ENCODE measurements at places on chromosomes 16 and 17. TPM values are rescaled to one million over a fixed set of nuclear protein-coding genes. Genes with fewer than 3 reads are reported as not detected.

DNA sequence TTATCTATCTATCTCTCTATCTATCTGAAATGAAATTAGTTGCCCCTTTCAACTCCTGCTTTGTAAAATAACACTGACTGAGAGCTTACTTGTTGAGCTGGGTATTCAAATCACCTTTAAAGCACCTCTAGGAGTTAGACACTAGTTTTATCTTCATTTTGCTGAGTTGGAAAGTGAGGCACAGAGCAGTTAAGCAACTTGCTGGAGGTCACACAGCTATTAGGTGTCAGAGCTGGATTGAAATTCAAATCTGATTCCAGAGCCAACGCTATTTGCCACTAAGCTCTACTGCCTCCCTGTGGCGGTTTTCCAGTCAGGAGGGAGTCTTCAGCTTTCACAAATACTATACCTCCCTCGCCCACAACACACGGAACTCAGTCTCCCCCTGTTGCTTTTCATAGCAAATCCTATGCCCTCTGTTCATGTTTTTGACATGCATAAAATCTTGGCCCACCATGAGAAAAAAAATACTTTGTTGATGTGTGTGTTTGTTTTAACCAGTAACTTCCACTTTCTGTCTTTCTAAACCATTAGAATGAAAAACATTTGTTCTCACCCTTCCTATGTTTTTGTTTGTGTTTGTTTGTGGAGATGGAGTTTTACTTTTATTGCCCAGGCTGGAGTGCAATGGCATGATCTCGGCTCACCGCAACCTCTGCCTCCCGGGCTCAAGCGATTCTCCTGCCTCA lies 74.8 kb upstream of the SMURF2 start:
- H3K27ac ChIP-seq = no peak overlapping the region
- no peaks in the 10 kb centered on the region for H3K27me3 ChIP-seq
- H3K36me3 ChIP-seq = no peaks in the 10 kb centered on the region
- no peak for DNase-seq
- H3K4me1 ChIP-seq = peaks cover 21% of the 10 kb centered on the region

GRCh38 chr16:88512728-88513696 lies 57.2 kb upstream of the ZC3H18 start:
- H3K4me1 ChIP-seq = no peaks in the 10 kb centered on the region
- no peaks in the 10 kb centered on the region for H3K36me3 ChIP-seq

DNA sequence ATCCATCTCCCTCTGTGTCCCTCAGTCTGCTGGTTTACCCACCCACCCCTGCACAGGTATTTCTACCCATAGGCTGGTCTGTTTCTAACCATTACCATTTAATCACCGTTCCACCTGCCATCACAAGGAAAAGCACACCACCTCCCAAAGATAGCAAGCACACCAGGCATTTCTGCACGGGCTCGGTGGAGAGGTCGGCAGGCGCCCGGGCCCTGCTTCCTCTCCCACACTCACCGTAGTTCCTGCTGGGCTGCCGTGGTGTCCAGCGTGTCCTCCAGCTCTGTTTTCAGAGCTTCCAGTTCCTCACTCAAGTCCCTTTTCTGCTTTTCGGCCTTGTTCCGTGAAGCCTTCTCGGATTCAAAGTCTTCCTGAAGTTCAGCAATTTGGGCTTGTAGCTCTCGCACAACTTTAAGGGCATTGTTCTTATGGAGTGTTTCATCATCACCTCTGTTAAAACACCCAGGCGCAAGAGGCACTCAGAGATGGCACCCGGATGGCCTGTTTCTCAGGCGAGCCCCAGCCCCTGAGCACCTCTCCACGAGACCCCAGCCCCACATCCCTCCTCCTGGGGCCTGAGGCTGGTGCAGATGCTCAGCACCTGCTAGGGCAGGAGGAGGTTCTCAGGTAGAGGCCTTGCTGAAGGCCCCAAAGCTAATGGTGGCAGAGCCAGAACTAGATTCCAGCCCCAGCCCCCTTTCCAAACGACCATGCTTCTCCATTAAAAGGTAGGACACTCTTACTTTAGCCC lies 69.0 kb downstream of the NDEL1 start:
- no peak for DNase-seq
- H3K36me3 ChIP-seq = peaks cover 85% of the 10 kb centered on the region
- H3K4me3 ChIP-seq = no peak overlapping the region
- no peaks in the 10 kb centered on the region for H3K27me3 ChIP-seq

GRCh38 chr16:81143921-81144471 lies 47.8 kb upstream of the GCSH start:
- H3K4me1 ChIP-seq = no peaks in the 10 kb centered on the region
- H3K27me3 ChIP-seq = no peaks in the 10 kb centered on the region
- no peaks in the 10 kb centered on the region for H3K36me3 ChIP-seq
- no peak for DNase-seq
- no peak overlapping the region for H3K27ac ChIP-seq

GRCh38 chr17:76013377-76013932 lies 12.8 kb downstream of the CDK3 start:
- H3K27ac ChIP-seq = no peak overlapping the region
- H3K36me3 ChIP-seq = no peaks in the 10 kb centered on the region
- no peaks in the 10 kb centered on the region for H3K4me1 ChIP-seq
- H3K27me3 ChIP-seq = no peaks in the 10 kb centered on the region

Gene ASPA
- total RNA-seq = 1.4 TPM

DNA sequence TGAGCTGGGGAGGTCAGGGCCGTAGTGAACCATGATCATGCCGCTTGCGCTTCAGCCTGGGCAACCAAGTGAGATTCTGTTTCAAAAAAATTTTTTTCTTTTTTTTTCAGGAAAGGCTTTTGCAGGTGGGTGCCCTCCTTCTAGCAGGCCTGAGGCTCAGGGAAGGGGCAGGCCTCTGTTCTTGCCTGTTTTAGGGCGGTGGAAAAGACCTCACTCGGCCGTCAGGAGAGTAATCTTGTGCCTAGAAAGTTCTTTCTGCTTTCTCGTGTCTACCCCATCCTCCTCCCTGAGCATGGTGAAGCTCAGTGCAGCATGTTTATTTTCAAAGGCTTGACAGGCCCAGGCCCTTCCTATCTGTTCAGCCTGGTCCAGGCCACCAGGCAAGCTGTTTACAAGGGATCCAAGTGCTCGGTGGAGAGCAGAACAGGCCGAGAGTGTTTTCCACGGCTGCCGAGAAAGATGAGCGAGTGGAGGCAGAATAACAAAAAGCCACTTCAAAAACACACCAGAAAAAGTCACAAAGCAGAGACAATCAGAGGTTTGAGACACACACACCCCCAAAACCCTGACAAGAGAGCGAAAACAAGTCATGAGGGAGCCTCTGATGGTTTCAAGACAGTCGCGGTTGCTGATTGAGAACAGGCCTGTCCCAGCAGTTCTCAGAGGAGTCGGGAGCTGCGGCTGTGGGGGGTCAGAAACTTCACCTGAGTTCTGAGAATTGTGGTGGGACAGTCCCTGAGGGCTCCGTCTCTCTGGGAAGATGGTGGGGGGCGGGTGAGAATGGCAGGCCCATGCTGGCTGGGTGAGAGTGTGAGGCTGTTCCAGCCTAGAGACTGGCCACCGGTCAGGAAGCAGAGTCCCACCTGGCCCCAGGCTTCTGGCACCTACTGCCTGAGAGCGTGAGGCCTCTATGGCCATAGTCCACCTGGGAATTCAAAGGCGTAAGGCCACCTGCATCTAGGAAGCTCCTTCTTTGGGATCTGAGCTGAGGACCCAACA lies 37.5 kb upstream of the CCR7 start:
- no peaks in the 10 kb centered on the region for H3K36me3 ChIP-seq
- DNase-seq = no peak
- H3K4me1 ChIP-seq = no peaks in the 10 kb centered on the region
- no peak overlapping the region for H3K27ac ChIP-seq
- H3K27me3 ChIP-seq = no peaks in the 10 kb centered on the region

Gene TPSD1
- total RNA-seq = not detected

GRCh38 chr17:82082456-82082855 lies 15.6 kb downstream of the FASN start:
- H3K36me3 ChIP-seq = peaks cover 69% of the 10 kb centered on the region
- no peaks in the 10 kb centered on the region for H3K4me1 ChIP-seq
- H3K27ac ChIP-seq = no peak overlapping the region
- H3K27me3 ChIP-seq = no peaks in the 10 kb centered on the region

GRCh38 chr16:89167425-89167941 lies 4.1 kb upstream of the CDH15 start:
- H3K36me3 ChIP-seq = no peaks in the 10 kb centered on the region
- no peak overlapping the region for H3K27ac ChIP-seq
- H3K4me1 ChIP-seq = peaks cover 14% of the 10 kb centered on the region
- no peak overlapping the region for H3K4me3 ChIP-seq
- H3K27me3 ChIP-seq = peaks cover 8% of the 10 kb centered on the region

Gene CD7
- 3.5 TPM for total RNA-seq

- no peak overlapping the region for H3K4me3 ChIP-seq
- no peaks in the 10 kb centered on the region for H3K4me1 ChIP-seq
- DNase-seq = no peak
- no peaks in the 10 kb centered on the region for H3K27me3 ChIP-seq
These were observed 82.8 kb downstream of the TNFRSF13B start for GRCh38 chr17:16889088-16889465.

- H3K4me3 ChIP-seq = no peak overlapping the region
- no peak overlapping the region for H3K27ac ChIP-seq
- H3K4me1 ChIP-seq = no peaks in the 10 kb centered on the region
- no peaks in the 10 kb centered on the region for H3K36me3 ChIP-seq
- DNase-seq = no peak
These were observed 181.4 kb downstream of the MAF start for GRCh38 chr16:79419148-79419547.

GRCh38 chr17:52696362-52696761 lies 537.8 kb upstream of the CA10 start:
- H3K36me3 ChIP-seq = no peaks in the 10 kb centered on the region
- no peak overlapping the region for H3K4me3 ChIP-seq
- no peaks in the 10 kb centered on the region for H3K27me3 ChIP-seq
- no peak overlapping the region for H3K27ac ChIP-seq
- no peak for DNase-seq

Gene RGS11
- 19.4 TPM for total RNA-seq

DNA sequence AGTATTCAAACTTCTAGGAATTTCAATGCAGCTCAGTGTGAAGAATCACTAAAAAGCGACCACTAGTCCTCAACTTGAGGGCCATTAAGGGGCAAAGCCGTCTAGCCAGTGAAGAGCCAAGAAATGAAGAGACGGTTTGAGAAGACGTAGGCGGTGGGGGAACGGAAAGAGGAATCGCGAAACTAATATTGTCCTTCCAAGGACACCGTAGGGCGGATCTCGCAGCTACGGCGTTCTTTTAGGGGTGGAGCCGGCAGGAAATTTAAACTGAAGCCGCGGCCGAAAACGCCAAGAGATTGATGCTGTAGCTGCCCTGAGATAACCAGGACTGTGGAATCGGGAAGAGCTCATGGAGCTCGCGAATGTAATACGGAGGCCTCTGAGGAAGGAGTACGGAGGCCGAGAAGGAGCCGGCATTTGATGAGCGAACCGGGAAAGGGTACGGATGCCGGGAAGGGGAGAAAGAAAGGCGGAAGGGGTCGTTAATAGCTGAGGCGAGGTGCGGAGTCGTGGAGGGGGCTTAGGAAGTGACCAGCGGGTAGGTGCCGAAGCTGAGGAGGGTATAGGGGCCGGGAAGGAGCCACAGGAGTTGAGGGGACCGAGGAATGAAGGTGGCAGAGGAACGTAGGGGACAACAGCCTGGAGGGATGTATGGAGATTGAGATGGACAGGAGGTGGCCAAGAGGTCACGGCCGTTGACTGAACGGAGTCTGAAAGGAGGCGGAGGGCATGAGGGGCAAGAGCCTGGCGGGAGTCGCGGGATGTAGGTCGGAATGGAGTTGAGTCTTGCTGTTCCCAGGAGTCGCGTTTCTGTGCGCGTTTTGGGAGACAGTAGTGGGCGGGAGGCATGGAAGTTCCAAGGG lies at the start of gene DBF4B:
DBF4B (plus strand) TSS at position 265 of the 863 bp plus-strand sequence; CDS start at position 421, 156 bp downstream.
- peaks cover 4% of the 10 kb centered on the region for H3K4me1 ChIP-seq
- H3K27ac ChIP-seq = peak within 1 kb of the TSS; percentile 48
- H3K4me3 ChIP-seq = peak within 1 kb of the TSS; percentile 88
- no peaks in the 10 kb centered on the region for H3K27me3 ChIP-seq

- H3K36me3 ChIP-seq = no peaks in the 10 kb centered on the region
- peak overlapping the region; percentile 89 for H3K27ac ChIP-seq
- H3K4me1 ChIP-seq = peaks cover 84% of the 10 kb centered on the region
- peak overlapping the region; percentile 47 for H3K4me3 ChIP-seq
These were observed 4.6 kb downstream of the PLCD3 start for GRCh38 chr17:45127548-45128300.

- H3K4me1 ChIP-seq = no peaks in the 10 kb centered on the region
- no peak overlapping the region for H3K27ac ChIP-seq
- DNase-seq = no peak
- H3K36me3 ChIP-seq = peaks cover 31% of the 10 kb centered on the region
- H3K4me3 ChIP-seq = no peak overlapping the region
These were observed 7.6 kb upstream of the BAIAP3 start for GRCh38 chr16:1325673-1326371.

GRCh38 chr17:78079253-78079652 lies 49.3 kb downstream of the TMC6 start:
- no peaks in the 10 kb centered on the region for H3K27me3 ChIP-seq
- H3K36me3 ChIP-seq = peaks cover 69% of the 10 kb centered on the region
- no peak for DNase-seq
- no peaks in the 10 kb centered on the region for H3K4me1 ChIP-seq
- no peak overlapping the region for H3K27ac ChIP-seq

GRCh38 chr17:55420067-55420775 lies 1.4 kb downstream of the MMD start:
- H3K27me3 ChIP-seq = no peaks in the 10 kb centered on the region
- H3K36me3 ChIP-seq = no peaks in the 10 kb centered on the region
- H3K4me3 ChIP-seq = peak overlapping the region; percentile 86
- DNase-seq = no peak
- H3K4me1 ChIP-seq = peaks cover 22% of the 10 kb centered on the region

Gene DUSP3
- total RNA-seq = 130 TPM

DNA sequence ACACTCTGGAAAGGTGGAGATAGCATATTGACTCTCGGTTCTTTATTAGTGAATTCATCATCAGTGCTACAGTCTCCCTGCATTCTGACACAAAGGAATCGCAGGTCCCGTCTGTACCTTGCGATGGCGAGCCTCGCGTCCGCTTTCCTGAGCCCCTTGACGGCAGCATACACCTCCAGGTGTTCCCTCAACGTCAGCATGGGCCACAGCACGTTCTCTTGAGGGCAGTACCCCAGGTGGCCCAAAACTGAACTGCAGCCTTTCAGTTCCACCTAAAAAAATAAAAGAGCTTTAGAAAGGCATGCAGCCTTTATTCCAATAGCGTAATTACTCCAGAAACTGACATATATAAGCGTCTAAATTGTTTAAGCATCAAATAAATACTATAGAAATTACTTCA lies 24.2 kb upstream of the ABCA9 start:
- no peak for DNase-seq
- H3K27ac ChIP-seq = no peak overlapping the region
- no peaks in the 10 kb centered on the region for H3K4me1 ChIP-seq
- no peaks in the 10 kb centered on the region for H3K27me3 ChIP-seq
